ENCODE measurements at places on chromosomes 1 and 21.

GRCh38 chr1:72271555-72272085 lies 10.7 kb downstream of the NEGR1 start:
- DNase-seq: no peak

- no peak for DNase-seq
Observed at GRCh38 chr1:162055062-162055461, 14.4 kb upstream of the NOS1AP start.

- DNase-seq: no peak
Observed at GRCh38 chr1:154572468-154573167, 5.0 kb downstream of the CHRNB2 start.

GRCh38 chr1:110159168-110159567 lies 8.9 kb downstream of the SLC6A17 start:
- DNase-seq: no peak

GRCh38 chr1:150141452-150141851 lies 8.3 kb upstream of the PLEKHO1 start:
- no peak for DNase-seq

GRCh38 chr1:145720556-145720877 lies 1.2 kb downstream of the CD160 start:
- no peak for DNase-seq
